ENCODE measurements at places on chromosomes 4 and X.

- no peak for DNase-seq
Observed at GRCh38 chr4:158102904-158103303, 69.9 kb downstream of the GASK1B start.

GRCh38 chr4:51820443-51821234 lies 22.3 kb upstream of the DCUN1D4 start:
- DNase-seq, result no peak

DNA sequence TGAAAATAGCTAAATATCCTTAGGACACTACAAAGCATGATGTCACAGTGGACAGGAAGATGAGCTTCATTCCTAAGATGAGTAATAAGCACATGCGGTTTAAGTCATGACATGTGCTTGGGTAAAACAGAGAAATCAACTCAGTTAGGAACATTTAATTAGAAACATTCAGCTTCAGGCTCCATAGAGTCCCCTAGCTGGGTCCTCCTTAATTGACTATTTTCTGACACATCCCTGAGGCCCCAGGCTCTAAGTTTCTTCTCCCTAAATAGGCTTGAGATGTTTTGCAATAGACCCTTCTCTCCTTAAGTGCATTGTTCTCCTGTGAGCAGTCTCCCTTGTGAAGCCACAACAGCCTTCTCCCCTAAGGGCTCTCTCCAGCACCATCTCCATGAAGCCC lies 70.4 kb upstream of the ANXA3 start:
- DNase-seq, result no peak

DNA sequence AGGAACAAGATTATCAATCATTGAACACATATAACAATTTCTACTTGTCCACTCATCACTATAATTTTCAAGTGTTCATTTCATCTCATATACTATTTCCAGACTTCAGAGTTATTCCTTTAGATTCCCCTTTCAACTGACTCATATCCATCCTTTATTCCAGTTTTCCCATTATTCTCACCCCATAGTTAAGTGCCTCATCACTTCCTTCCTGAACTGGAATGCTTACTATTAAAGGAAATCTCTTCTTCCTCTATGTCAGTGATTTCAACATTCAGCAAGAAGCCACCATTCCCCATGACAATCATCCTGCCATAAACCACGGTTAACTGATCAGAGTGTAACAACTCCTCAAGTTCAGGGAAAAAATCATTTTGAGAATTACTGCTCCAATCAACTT lies 198.9 kb downstream of the FBXO8 start:
- DNase-seq, result no peak

GRCh38 chr4:41639291-41639690 lies 101.3 kb downstream of the LIMCH1 start:
- DNase-seq, result no peak

DNA sequence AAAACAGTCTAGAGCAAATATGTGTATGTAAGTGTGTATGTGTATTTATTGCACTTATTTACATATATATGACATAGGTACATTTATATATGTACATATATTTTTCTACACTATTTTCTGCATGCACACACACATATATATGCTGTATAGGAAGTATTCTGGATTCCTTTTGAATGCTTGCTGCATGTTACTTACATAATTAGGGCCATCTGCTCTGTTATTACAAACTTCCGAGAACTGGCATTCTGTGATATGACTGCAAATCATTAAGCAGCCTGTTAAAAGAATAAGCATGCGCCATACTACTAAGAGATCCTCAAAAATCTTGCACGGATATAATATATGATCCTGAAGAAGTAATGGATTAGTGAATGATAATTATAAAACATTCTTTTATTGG lies 1157.6 kb upstream of the TENM3 start:
- DNase-seq, result no peak

- no peak for DNase-seq
Observed at GRCh38 chr4:155885666-155886065, 17.8 kb upstream of the TDO2 start.

- DNase-seq, result no peak
Observed at GRCh38 chr4:7185487-7186030, 6.8 kb upstream of the SORCS2 start.

DNA sequence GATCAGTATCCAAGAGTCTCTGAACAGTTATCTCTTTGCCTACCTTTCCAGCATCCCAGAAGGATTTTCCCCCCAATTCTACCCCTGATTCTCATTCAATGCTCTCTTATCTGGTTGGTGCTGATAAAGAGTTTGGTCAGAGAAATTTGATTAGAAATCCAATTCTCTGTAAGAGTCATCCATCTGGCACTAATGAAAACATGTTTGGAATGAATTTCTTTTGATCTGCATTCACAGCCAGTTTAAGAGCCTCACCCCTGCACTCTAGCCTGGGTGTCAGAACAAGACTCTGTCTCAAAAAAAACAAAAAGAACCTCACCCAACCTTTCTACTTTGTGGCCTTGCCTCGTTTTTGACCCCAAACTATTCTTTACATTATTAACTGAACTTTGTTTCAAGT lies 122.1 kb downstream of the MANBA start:
- DNase-seq, result no peak

DNA sequence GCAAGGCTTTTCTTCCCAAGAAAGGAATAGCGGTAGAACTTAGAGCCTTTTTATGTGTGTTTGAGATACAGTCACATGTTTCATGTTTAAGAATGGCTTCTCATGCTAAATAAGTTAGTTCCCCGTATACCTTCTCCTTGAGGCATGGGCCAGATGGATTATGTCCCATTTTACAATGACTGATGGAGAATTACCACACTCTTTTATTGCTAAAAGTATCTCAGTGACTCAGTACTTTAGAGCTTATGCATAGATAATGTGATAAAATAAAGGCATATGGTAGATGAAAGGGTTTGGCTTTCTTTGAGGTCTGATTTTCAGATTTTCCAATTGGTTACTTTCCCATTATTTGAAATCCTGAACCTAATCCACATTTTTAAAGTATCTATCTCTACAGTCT lies 121.8 kb upstream of the BMPR1B start:
- DNase-seq, result no peak

DNA sequence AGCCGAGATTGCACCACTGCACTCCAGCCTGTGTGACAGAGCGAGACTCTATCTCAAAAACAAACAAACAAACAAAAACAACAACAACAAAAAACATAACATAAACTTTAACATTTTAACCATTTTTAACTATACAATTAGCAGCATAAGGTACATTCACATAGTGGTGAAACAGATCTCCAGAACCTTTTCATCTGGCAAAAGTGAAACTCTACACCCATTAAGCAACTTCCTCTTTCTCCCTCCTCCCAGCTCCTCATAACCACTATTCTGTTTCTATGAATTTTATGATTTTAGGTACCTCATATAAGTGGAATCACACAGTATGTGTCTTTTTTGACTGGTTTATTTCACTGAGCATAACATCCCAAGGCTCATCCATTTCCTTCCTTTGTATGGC lies 103.6 kb downstream of the FAM13A start:
- DNase-seq, result no peak

GRCh38 chrX:9942086-9942485 lies 25.1 kb upstream of the CLDN34 start:
- no peak for DNase-seq

- DNase-seq, result no peak
Observed at GRCh38 chrX:138930583-138930945, 219.0 kb upstream of the FGF13 start.

- no peak for DNase-seq
Observed at GRCh38 chr4:80237992-80238391, 28.5 kb upstream of the FGF5 start.

GRCh38 chrX:10636337-10636736 lies 16.0 kb upstream of the MID1 start:
- DNase-seq, result peak; percentile 59

DNA sequence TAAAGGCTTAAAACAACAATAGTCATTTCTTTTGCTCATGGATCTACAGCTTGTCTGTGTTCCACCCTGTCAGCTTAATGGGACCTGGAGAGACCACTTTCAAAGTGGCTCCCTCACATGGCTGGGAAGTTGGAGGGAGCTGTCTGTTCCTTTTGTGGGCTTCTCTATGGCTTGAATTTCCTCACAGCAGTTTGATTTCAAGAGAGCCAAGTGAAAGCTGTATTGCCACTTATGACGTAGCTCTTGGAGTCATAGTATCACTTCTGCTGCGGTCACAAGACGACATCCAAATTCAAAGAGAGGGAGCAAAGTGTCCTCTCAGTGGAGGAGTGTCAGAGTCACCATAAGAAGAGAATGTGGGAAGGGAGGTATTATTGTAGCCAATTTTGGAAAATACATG lies 22.7 kb upstream of the ACSL1 start:
- DNase-seq, result no peak
